ENCODE measurements at places on chromosomes 4 and X. TPM values are rescaled to one million over a fixed set of nuclear protein-coding genes. Genes with fewer than 3 reads are reported as not detected.
A peak's percentile ranks its signal among the peaks of the same experiment; 100 is the strongest.

FDCSP gene
- total RNA-seq = not detected

CT45A5 gene
- not detected for total RNA-seq

DNA sequence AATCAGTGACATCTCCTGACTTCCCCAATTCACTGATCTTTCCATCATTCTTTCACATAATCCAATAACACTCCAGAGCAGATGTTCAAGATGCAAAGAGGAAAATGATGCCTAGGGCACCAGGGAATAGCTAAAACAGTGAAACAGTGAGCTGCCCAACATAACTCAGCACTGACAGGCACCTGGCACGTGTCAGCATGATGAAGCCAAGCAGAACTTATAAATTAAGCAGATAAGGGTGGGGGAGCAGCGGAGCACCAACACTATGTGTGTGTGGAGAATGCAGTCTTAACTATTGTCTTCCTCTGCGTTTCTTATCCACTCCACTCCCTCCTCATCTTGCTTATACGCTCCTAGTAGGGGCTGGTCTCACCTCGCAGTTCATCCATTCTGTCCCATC is 89.4 kb downstream of the AMMECR1 start:
- DNase-seq = no peak

DNA sequence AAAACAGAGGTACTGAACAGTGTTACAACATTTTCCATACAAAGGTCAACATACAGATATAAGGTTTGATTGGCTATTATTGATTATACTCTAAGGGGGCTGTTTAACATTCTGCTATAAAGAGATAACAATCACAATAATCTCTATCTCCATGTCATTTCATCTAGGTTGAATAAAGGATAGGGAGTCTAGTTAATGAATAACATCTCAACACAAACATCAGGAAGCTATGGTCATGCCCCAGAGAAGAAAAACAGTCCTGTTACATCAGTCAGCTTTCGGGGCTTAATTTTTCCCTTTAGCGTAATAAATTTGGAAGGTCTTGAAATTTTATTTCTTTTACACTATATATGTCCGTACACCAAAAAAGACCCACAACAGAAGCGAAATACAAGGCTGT is 41.5 kb upstream of the DCAF8L2 start:
- no peak for DNase-seq

DNA sequence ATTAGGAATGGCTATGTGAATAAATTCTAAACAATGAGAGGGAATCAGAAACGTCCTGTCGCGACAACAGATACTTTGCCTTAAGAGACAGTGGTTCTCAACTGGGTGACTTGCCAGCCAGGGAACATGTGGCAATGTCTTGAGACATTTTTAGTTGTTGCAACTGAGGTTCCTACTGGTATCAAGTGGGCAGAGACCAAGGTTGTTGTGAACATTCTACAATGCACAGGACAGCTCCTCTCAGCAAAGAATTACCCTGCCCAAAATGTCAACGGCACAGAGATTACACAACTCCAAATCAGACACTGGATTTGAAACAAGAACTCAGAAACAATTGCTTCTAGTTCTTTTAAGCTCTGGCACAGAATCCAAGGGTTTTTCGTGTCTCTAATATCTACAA is 128.6 kb downstream of the ARHGAP6 start:
- DNase-seq = no peak

GRCh38 chr4:127604949-127605709 is 27.6 kb upstream of the INTU start:
- no peak for DNase-seq

- peak; percentile 25 for DNase-seq
Measured at GRCh38 chr4:150402871-150403272, 179.1 kb upstream of the MAB21L2 start.

- DNase-seq = no peak
Measured at GRCh38 chrX:104935581-104935980, 284.9 kb downstream of the TEX13A start.

GRCh38 chrX:72236841-72237240 is 2.0 kb downstream of the ERCC6L start:
- DNase-seq = no peak

GRCh38 chr4:53905941-53906377 is 158.4 kb downstream of the CHIC2 start:
- no peak for DNase-seq

GRCh38 chrX:34880656-34881055 is 61.9 kb upstream of the FAM47B start:
- no peak for DNase-seq

- no peak for DNase-seq
Measured at GRCh38 chr4:152382057-152382785, 153.7 kb downstream of the FBXW7 start.

DNA sequence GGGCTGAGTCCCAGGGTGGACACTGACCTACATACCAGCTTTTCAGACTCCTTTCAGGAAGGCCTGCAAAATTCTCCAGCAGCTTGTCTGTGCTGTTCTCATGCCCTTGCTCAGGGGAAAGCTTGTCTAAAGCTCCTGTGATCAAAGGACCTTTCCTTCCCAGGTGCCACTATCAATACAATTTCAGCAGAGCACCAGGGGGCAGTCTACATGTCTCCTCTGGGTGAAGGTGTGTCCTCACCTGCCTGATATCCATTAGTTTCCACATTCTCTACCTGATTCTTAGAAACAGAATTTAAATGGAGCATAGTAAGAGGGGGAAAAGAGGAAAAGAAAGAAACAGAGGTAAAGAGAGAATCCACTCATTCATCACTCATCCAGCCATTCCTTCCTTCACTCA is 114.2 kb downstream of the PPARGC1A start:
- no peak for DNase-seq

- peak; percentile 31 for DNase-seq
Measured at GRCh38 chrX:103063918-103064434, at the start of gene BEX1. Gene BEX1 (minus strand): TSS chrX:103064171. CDS start chrX:103063274, 897 bp downstream.

DNA sequence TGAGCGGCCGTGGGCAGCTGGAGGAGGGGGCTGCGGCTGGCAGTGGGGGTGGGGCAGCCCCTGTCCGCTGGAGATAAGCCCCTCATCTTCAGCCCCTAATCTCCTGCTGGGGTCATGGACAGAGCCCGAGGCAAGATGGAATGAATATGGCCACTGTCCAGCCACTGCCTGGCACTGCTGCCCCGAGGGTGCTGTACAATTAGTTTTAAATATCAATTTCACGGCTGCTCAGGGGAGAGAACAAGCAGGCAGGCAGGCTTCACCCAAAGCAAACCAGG is 64.1 kb upstream of the NKX1-1 start:
- no peak for DNase-seq
